NCI-H748 treated with DMSO at 0.1 percent for 48 hours (cell line): ENCODE measurements at places on chromosomes 1 and 21.
A peak's percentile ranks its signal among the peaks of the same experiment; 100 is the strongest.

- no peak for DNase-seq
Observed at GRCh38 chr1:213905344-213905743, 82.4 kb upstream of the PROX1 start.

GRCh38 chr21:32372755-32373154, 20.1 kb downstream of the URB1 start:
- no peak for DNase-seq

GRCh38 chr1:193479187-193479586, 292.8 kb upstream of the B3GALT2 start:
- DNase-seq, result no peak

- DNase-seq, result no peak
Observed at GRCh38 chr1:208101661-208102431, 142.3 kb downstream of the PLXNA2 start.

DNA sequence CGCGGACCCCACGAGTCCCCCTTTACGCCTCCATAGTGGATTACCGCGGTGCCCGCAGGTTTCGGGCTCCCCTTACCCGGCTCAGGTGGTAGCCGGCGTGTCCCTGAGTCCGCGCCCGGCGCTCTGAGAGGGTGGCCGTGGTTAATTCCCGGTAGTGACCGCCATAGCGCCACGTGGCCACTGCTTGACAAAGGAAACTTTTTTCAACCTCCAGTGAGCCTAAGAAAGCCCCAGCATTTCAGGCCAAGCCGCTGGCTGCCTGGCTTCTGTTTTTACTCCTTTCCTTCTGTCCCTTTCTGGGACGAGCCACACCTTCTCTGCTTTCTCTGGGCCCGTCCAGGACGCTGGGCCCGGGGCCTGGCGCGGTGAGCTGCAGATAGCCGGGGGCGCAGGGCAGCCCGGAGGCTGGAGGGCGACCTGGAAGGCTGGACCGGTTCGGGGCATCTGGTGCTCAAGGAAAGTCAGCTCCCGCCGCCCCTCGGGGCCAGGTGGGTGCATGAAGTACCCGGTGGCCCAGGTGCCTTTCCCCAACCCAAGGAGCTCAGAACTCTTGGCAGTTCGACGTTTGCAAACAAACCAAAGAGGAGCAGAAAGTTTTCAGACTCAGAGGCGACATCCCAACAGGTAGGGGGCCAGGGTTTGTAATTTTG, 540 bp upstream of the C1orf198 start:
- DNase-seq, result peak; percentile 6

- DNase-seq, result no peak
Observed at GRCh38 chr1:5648410-5649165, 343.6 kb downstream of the NPHP4 start.
